ENCODE measurements at places on chromosomes 1 and 21.

DNA sequence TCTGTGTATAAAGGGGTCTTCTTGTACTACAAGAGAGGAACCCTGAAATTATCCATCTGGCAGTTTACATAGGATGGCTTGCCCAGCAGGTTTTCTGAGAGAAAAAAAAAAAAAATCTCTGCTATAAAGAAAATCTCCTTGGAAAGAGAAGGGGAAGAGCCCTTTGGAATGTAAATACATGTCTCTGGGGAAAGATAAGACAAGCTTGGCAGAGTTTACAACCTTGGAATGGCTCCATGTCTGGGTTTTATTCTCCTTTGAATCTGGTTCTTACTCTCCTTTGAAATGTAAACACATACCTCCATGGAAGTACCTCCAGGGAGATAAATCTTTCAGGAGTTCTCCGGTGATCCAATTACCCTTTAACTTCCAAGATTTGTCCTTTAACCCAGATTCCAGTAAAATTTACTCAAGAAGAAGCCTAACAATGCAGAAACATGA lies 45.1 kb upstream of the DNAH14 start:
- no peak for DNase-seq

- DNase-seq, result peak; percentile 18
These were observed 2.4 kb upstream of the TAF1A start for GRCh38 chr1:222592171-222592570.

GRCh38 chr1:52601519-52601918 lies 652 bp upstream of the GPX7 start:
- DNase-seq, result no peak

GRCh38 chr21:41059871-41060270 lies 108.1 kb upstream of the BACE2 start:
- no peak for DNase-seq

- peak; percentile 49 for DNase-seq
These were observed 68.1 kb downstream of the VWA5B1 start for GRCh38 chr1:20358761-20359263.

GRCh38 chr1:191206513-191207207 lies 729.0 kb upstream of the BRINP3 start:
- no peak for DNase-seq
